ENCODE measurements at places on chromosomes 11 and 22.

DNA sequence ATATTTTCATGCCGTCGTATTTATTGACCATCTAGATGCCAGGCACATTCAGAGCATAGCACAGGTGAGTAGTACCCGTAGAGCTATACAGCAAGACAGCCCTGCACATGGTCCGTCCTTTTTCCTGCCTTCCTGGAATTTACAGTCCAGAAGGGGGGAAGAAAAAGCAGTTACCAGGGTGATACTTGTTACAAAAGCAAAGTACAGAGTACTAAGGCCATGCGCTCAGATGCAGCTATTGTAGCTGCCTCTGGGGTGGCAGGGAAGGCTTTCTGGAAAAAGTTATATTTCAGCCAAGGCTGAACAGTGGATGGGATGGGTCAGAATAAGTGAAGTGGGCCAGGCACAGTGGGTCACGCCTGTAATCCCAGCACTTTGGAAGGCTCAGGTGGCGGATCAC lies 36.2 kb downstream of the JHY start:
- no peak for DNase-seq

DNA sequence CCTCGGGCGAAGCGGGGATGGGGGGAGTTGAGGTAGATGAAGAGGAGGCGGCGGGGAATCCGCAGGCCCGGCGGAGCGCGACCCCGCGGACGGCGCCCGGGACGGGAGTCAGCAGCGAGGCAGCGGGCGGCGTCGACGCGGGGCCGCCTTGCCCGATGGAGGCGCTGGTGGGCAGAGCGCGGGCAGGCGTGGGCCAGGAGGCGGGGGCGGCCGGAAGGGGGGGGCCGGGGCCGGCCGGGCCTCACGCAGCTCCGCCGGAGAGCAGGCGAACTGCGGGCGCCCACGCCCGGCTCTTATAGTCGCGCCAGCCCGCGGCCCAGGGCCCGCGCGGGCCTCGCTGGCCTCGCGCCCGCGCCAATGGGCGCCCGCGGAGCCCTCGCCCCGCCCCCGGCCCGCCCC lies at the start of gene IGF2:
Gene IGF2, minus strand, starts transcription at position 267 of the 399 bp plus-strand sequence. CDS start 3,866 bp downstream, outside the sequence.
- DNase-seq = no peak

- DNase-seq = no peak
These were observed 5.1 kb upstream of the P2RX6 start for GRCh38 chr22:21009638-21010425.

GRCh38 chr11:19939415-19939929 lies 220.8 kb downstream of the DBX1 start:
- no peak for DNase-seq

DNA sequence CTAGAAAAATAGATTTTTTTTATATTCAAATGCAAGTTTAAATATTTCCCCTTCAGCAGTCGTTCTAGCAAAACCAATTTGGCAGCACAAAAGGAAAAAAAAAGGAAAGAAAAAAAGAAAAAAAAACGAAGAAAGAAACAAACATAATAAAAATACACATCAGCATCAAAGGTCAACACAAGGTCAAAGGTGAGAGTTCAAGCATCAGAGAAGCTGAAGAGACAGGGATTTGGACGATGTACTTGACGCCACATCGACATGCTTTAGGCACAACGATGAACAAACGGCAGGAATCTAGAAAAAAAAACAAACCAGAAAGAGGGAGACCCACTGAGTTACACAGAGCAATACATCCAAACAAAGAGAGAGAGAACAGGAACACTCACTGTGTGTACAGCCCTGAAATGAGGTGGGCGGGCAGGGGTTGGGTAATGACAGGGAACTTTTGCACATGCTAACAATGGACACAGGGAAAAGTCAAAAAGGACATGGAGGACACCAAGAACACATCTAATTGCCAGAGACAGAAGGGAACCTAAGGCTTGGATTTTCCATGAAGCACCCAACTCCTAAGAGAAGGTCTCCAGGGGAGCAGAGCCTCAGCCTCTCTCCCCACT lies 19.8 kb upstream of the RAPSN start:
- no peak for DNase-seq

- DNase-seq = no peak
These were observed 186.5 kb downstream of the KIF18A start for GRCh38 chr11:27921472-27921871.

GRCh38 chr11:103902994-103903393 lies 133.4 kb upstream of the DDI1 start:
- no peak for DNase-seq

- DNase-seq = no peak
These were observed 709.7 kb downstream of the NTM start for GRCh38 chr11:132080127-132080526.

DNA sequence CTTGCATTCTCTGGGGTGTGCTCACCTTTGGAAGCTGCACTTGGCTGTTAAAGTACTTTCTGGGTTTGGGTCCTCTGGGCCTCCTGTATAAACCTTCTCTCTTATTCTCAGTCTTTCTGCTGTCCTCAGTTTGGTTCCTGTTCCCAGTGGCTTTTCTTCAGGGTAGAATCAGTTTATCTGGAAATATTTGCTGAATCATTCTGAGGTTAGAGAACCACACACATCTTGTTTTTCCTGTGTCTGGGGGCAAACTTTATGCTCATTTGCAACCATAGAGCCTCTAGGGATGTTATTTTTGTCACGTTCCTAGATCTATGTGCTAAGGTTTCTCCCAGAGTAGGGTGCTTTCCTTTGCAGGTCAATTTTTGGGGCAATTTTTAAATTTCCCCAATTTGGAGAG lies 224.3 kb upstream of the C11orf87 start:
- DNase-seq = no peak

GRCh38 chr11:94803491-94803890 lies 35.3 kb downstream of the AMOTL1 start:
- no peak for DNase-seq
